NCI-H446 (cell line): ENCODE measurements at places on chromosomes 1 and 21.

DNA sequence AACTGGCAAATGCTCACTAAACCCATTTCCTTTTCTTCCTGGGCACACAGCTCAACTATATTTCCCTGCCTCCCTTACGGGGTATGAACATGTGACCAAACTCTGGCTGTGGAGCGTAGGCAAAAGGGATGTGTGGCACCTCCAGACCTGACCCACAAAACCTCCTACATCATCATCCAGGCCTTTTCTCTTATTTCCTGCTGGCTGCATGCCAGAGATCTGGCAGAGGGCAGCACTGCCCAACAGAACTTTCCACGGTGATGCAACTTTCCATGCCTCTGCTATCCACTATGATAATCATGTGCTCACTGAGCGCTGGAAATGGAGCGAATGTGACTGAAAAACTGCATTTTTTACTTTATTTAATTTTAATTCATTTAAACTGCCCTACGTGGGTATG, 99.6 kb upstream of the CACNA1E start:
- DNase-seq = no peak

DNA sequence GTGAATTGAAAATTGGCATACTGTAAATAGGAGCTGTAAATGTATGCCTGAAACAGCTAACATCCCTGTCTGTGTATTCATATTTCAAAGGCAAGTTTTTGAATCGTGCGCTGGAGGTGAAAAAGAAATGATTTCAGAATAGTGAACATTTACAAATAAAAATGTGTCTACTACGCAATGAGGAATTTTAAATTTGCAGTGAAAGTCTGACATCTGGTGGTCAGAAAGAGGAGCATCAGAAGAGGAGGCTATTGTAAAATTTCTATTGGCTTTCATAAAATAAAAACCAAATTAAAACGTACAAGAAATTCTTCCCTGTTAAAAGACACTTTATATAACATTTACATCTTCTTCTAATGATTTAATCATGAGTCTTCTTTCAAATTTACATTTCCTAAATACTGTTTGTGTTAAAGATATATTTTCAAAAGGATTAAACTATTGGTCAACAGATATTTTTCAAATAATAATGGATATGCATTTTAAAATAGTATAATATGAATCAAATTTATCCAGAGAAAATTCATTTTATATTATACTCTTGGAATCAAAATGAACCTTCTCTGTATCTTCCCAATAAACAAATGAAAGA, 113.7 kb upstream of the RRP15 start:
- peak; percentile 76 for DNase-seq

DNA sequence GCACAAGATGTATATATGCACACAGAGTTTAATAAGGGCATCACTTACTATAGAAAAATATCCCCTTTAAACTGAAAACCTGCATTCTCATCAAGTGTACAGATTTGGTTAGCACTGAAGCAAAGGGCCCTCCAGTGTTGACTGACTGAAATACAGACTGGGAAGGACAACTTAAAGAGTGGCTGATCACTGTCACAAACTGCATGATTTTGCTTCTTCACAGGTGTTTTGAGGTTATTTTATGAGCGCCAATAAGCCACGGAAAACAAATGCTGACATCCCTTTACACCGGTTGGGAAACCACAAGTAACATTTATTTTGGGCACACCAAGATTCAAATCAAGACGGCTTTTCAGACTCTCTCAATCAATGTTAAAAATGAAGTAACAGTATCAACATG, 30.9 kb upstream of the RAP1GAP start:
- no peak for DNase-seq

DNA sequence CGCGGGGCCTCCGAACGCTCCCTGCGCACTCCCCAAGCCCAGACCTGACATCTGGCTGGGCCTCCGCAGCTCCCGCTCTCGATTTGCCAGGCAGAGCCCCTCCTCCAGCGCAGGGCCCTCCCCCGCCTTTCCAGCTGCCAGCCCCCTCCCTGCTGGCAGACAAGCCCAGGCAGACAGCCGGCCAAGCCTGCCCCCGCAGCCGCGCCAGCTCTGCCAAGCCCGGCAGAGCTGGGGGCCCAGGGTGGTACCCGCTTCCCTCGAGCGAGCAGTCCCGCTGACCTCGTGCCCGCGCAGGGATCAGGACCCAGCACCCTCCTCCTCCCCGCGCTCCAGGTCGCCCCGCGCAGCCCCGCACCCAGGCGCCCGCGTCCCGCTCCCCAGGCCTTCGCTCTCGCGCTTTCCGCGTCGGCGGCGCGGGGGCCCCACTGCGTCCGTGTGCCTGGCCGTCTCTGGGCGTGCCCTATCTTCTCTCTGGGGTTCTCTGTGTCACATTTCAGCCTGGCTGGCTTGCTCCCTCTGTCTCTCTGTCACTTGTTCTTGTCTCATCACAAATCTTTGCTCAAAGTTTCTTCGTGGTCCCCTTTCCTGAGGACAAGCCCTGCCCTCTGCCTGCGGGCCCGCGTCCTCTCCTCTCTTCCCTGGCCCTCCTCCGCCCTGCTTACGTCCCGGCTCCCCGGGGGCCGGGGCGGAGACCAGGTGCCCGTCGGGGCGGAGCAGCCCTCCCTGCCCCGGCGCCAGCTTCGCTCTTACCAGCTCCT, 580 bp downstream of the INKA2 start:
- DNase-seq = peak; percentile 83

- DNase-seq = no peak
Observed at GRCh38 chr21:24148461-24148860, 1458.8 kb downstream of the MRPL39 start.

GRCh38 chr1:46396441-46397398, 2.6 kb downstream of the FAAH start:
- DNase-seq = no peak

DNA sequence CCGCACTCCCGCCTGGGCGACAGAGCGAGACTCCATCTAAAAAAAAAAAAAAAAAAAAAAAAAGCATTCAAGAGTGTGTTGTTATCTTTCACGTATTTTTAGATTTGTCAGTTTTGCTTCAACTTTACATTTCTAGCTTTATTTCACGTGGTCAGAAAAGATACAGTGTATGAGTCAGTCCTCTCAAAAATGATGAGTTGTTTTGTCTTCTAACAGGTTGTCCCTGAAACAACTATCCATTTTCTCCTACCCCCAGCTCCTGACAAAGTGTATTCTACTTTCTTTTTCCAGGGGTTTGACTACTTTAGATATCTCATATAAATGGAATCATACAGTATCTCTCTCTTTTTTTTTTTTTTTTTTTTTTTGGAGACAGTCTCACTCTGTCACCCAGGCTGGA, 5.5 kb upstream of the ZNF695 start:
- DNase-seq = no peak
